ENCODE measurements at places on chromosomes 4 and X.
A peak's percentile ranks its signal among the peaks of the same experiment; 100 is the strongest.

DNA sequence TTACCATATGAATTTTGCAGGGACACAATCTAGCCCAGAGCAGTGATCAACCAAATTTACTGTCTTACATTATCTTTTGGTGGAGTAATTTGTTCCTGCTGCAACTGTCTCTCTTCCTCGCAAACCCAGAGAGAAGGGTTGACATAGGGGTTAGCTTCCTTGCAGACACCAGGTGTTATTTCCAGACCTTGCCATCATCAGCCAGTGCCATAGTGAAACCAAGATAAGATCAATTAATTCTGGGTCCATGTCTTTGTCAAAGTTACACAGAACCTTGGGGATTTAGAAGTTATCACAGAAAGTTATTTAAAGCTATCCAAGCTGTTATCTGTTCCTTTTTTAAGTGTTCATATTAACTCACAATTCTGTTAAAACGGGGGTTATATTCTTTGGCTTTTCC lies 23.6 kb upstream of the GPRIN3 start:
- DNase-seq, result no peak

GRCh38 chr4:139196462-139196861 lies 19.4 kb upstream of the ELF2 start:
- DNase-seq, result no peak

DNA sequence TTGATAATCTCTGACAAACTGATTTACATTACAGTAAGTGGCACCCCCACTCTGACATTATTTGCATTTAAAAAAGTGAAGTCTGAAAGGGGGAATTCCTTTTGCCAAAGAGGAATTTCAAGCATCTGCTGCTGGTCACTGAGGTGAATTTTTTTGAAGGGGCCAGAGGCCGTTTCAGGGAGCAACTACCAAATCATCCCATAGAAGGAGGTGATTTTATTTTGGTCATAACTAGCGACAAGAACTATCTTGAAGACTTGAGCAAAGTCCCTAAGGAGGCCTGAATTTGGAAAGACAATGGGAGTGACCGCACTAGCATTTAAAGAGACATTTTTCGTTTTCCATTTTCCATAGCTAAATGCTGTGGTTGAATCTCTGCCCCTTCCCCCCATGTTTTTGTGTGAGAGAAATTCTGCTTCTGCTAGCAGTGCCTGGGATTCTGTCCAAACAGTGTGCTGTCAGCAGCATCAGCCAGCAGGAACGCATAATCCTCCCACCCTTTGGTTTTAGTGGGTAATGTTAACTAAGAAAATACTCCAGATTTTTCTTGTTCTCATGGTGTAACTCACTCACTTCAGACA lies 110.1 kb upstream of the MED14 start:
- DNase-seq, result peak; percentile 34

DNA sequence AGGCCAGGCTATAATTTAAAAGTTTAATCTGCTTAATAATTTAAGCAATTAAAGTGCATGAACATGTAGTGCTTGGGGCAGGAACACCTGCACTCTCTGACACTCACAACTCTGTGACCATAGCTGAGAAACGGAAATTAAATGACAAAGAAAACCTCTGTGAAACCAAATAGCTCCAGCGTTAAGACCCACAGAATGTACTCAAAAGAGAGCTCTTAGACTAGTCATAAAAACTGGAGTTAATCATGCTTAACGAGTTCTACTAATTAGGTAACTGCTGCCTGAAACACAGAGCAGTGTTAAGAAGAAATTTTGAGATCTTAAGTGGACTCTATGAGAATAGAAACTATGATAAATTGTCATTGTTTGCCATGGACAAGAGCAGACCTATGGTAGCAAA lies 174.4 kb upstream of the SPIN4 start:
- no peak for DNase-seq

GRCh38 chrX:155880586-155881157 lies 473 bp upstream of the VAMP7 start:
- DNase-seq, result peak; percentile 66

DNA sequence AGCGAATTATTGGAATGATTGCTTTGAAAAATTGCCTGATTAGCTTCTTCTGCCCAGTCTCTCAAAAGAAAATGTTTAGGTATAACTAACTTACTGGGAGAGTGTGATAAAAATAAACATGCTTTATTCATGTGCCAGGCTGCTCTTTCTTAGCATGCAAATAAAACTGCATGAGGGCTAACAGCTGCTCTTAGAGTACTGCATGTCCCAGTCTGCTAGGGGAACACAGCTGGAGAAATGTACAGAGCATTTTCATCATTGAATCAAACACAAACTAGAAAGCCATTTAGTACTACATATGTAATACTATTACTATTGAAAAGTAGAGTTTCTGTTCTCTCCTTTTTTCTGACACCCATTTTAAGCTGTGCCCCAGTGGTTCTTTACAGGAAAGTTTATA lies 726.0 kb downstream of the GRID2 start:
- DNase-seq, result no peak

DNA sequence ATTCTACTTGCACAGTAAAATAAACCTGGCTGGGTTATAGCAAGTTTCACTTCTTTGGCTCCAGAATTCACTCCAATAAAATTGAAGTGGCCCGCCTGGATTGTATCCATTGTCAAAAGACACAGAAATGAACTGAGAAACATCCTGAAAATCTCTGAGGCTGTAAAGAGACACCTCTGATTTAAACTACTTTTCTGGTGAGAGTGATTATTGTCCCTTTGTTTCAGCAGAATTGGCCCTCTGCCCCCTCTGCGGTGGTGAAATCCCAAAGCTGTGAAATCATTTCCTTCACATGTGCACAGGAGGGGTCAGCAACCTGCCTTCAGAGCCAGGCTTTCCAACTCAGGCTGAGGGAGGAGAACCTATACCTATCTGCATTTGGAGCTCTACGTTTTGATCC lies 23.0 kb downstream of the GAB3 start:
- no peak for DNase-seq

- DNase-seq, result no peak
These were observed 57.8 kb downstream of the SPATA4 start for GRCh38 chr4:176137631-176138030.

GRCh38 chr4:94351319-94351718 lies 8.7 kb upstream of the HPGDS start:
- no peak for DNase-seq
